ENCODE measurements at places on chromosomes 4 and X.

DNA sequence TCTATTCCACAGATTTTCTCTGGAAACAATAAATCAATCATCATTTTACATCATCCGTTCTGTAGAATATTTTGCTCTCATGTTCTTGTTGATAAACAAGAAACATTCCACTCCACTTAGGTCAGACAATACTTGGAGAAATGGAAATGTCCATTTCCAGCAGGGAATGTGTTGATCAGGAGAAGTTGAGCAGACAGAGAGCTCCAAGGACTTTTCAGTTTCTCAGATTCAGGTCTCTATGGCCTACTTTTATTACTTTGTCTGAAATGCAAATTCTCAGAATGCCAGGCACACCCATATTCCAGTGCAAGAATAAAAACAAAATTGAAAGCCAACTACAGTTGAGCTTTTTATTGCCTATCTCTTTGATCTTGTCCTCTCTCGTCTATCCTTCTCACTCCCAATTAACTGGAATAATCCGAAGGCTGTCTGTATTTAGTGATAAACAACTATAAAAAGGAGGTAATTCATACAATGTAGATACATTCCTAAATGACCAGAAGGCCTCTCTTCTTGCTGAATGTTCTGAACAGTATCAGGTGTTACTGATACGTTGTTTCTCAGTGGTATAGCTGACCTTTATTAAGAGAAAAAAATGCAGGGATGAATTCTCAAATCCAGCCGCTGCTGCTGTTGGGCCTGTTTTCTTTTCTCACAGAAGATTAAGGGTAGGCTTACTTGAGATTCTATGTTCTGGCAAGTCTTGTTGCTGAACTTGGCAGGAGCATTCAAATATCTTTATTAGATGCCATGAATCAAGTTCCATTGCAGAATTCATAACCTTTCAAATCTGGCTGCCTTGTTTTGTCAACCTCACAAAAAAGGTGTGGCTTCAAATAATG, 72.1 kb downstream of the HPGD start:
- no peak for DNase-seq

DNA sequence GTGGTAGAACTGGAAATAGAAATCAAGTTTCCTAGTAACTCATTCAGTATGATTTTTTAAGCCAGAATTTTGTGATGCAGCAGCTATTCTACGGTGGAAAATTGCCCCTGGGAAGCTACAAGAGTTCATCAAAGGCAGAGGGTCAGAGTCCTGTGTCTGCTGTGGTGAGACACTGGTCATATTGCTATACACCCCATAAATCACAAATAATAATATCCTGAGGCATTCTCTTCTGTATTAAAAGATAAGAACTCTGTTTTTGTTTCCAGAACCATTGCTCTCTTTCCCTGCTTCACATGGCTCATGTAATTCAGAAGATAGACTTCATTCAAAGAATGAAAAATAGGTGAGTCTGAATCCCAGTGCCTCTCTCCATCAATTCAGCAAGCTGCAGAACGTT, 188.8 kb upstream of the NOCT start:
- no peak for DNase-seq

DNA sequence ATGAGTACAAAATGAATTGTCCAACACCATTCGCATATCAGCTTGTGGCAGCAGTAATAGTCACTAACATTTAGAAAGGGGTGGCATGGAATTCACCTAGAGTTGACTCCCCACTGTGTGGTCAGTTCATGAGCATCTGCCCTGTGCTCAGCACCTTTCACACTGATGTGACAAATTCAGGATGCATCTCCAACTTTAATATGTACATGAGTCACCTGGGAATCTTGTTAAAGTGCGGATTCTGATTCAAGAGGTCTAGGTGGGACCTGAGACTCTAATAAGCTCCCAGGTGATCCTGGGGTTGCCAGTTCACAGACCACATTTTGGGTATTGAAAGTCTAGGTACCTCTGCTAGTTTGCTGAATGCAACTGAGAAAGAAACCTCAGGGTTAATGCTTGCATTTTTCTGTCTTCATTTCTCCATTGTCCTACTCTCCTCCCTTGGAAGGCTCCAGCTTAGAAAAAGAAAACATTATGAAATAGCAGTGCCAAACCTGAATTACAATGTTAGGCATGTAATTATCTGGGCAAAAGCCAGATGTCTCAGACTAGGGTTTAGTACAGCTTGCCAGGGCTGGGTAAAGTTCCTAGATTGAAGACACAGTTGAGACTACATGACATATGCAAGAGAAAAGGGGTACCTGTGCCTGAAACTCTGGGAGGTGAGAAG, 32.7 kb downstream of the TMSB4X start:
- DNase-seq = no peak

DNA sequence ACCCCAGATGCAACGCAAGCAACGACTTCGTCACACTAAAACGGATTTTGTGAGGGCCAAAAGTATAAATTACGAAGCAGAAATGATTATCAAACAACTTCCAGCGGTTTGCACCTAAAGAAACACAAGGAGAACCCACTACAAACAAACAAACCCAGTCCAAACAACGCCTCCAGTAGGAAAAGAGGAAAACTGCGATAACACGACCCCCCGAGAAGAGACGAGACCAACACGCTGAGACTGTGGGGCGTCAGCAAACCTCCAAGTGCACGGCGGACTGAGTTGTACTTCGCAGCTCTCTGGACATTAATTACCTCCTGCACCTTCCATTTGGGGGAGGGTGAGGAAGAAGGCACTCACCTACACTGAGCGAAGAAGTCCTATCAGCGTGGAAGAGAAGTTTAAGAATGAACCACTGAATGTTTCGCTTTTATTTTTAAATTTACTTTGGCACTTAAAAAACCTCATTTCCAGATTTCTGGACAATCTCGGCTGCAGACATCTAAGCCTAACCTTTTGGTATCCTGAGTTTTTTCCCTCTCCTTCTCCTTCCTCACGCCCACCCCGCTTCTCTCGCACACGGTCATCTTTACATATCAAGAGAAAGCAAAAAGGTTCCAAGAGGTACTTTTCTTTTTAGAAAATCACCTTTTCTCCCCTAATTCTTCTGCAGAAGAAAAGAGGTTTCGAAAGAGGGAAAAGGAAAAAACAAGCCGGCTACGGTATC, at the start of gene MAB21L2:
Gene MAB21L2 (plus strand): TSS at position 6 of the 727 bp plus-strand sequence. CDS start 879 bp downstream, outside the sequence.
- no peak for DNase-seq

- DNase-seq = no peak
These were observed 70.7 kb downstream of the EVC start for GRCh38 chr4:5781691-5782090.

DNA sequence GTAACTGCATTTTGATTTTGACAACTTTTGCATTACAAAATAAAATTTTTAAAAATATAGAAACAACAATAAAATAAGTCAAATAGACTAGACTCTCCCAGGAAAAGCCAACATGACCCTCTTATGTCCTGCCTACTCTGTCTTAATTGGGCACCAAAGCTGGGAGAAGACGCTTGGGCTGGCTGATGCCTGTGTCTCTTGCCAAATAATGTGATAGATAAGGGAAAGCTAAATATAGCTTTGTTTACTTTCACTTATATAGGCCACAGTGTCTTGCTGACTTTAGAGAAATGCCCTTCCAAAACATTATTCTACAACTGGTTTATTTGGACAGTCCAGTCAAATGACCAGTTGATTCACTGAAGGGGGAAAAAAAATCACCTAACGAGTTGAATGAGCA, 54.2 kb downstream of the FMR1NB start:
- no peak for DNase-seq

- peak; percentile 78 for DNase-seq
These were observed 26.0 kb downstream of the KIT start for GRCh38 chr4:54683616-54684346.

DNA sequence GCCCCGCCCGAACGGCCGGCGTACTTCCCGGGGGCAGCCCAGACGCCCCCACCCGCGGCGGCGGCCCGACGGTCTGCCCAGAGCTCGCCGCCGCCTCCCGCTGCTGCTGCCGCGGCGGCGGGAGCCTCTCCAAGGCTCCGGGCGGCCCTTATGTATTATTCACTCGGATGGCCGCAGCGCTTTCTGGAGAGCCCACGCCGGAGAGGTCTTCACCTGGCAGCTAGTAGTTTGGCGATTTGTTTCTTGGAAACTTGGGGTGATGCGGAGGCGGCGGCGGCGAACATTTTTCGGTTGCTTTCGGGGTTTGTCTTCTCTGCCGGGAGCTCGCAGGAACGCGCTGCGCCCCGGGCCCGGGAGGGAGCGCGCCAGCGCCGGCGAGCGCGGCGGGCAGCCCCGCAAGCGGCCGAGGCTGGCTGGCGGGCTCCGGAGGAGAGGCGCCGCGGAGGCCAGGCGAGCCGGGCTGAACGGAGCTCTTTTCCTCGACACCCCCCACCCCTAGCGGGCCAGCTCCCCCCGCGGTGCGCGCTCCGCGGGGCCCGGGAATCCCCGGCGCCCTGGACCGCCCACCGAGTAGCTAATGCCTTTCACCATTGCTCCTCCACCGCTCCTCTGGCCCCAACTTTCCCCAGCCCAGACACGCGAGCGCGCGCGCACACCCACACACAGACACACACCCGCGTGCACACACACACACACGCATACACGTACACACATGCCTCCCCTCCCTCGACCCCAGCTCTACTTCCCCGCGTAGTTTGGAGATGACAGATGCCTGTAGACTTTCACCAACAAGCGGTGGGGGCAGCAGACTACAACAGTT, 113.5 kb downstream of the DHX15 start:
- DNase-seq = no peak

DNA sequence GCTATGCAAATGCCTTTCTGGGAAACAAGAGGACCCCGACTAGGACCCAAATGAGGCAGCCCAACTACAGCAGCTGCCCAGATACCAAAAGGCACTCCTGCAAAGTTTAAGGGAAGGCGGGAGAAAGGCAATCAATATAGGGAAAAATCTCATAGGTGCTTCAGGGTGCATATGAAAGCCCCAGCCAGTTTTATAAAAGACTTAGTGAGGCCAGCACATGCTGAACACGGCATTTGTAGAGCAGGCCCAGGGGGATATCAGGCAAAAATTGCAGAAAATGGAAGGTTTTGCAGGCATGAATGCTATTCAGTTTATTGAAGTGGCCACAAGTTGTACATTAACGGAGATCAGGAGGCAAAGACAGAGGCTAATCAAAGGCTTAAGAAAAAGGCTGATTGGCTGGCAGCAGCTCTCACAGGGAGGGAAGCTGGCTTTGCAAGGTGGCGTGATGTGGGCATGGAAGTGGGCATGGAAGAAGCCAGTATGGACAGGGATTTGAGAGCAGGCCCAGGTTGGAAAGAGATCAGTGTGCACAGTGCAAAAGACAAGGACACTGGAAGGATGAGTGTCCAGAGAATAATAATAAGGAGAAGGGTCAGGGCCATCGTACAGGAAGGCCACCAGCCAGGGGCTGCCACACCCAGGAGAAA, 37.7 kb upstream of the UGT2B7 start:
- no peak for DNase-seq

- DNase-seq = no peak
These were observed 287.9 kb upstream of the NOCT start for GRCh38 chr4:138727731-138728130.

GRCh38 chrX:32269866-32270265, 941.5 kb downstream of the DMD start:
- no peak for DNase-seq

GRCh38 chr4:70544279-70544868, 26.0 kb downstream of the AMTN start:
- DNase-seq = no peak

- DNase-seq = no peak
These were observed 18.4 kb downstream of the MAGEB17 start for GRCh38 chrX:16185725-16186136.

DNA sequence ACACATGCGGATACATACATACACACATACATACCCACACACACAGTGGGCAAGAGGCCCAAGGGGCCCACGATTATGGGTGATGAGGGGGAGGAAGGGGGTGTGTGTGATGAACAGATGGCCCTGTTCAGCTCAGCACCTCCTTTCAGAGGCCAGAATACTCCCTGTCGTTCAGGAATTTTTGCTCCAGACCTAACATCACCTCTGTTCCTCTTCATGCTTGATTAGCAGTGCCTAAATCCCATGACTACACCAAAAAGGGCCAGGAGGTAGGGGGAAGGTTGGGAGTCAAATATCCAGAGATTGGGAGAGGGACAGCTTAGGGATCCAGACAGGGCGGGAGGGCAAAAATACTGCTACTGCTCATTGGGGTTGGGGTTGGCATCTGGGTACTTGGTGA, 42.7 kb downstream of the SMC1A start:
- no peak for DNase-seq

DNA sequence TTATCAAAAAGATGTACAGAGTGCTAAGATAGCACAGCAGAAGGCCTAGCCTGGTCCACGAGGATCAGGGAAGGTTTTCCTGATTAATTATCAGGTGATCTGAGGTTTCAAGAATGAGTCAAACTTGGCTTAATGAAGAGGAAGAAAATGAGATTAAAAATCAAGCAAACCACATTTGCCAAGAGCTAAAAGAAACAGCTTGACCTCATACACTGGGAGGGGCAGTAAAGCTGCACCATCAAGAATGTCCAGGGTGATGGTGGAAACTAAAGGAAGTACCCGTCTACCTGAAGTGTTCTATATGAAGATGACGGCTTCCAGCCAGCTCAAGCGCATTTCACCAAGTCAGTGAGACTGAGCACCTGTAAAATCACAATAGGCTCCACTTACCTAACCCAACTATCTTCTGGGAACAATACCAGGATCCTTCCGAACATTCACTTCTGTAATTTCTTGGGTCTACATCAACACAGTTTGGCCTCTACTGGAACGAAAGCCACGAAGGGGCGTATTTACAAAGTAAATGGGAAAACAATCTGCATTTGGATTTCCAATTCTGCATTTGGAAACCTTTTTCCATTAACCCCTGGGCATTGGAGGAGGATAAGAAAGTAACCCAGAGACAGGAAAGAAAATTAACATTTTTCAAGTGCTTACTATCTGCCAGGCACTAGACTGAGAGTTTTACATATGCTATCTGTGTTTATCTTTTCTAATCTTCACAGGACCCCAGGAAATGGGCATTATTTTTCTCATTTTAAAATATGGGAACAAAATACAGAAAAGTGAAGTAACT, 114.0 kb upstream of the DCLK2 start:
- no peak for DNase-seq

DNA sequence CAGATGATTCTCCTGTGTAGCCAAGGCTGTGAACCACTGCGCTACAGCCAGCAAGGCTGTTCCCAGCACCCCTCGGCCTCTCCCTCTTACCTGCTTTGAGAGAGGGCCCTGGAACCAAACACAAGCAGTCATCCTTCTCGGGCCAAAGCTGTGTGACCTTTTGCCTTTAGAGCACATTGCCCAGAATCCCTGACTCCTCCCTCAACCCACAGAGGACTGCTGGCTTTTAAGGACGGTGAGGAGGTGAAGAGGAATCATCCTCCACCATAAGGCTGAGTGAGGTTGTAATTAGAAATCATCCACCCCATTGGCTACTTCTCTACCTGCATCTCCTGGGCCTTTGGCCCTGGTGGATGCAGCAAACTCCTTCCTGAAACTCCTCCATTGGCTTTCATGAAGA, 93.6 kb upstream of the PJA1 start:
- no peak for DNase-seq
